ENCODE measurements at places on chromosomes 16 and 17. TPM values are rescaled to one million over a fixed set of nuclear protein-coding genes. Genes with fewer than 3 reads are reported as not detected.

Gene IL21R
- polyA plus RNA-seq = 0.19 TPM

Gene MT3
- 0.91 TPM for polyA plus RNA-seq

Gene TEKT3
- polyA plus RNA-seq = 0.67 TPM

Gene PPY
- polyA plus RNA-seq = not detected

Gene FAM83G
- polyA plus RNA-seq = 4.9 TPM

Gene CES5A
- polyA plus RNA-seq = not detected

Gene ZG16
- 0.23 TPM for polyA plus RNA-seq

Gene DEXI
- polyA plus RNA-seq = 26.2 TPM

Gene KRTAP3-2
- polyA plus RNA-seq = not detected

Gene KRT31
- not detected for polyA plus RNA-seq

Gene KRTAP2-1
- polyA plus RNA-seq = not detected

Gene PRDM7
- not detected for polyA plus RNA-seq

Gene ALDH3A1
- 0.67 TPM for polyA plus RNA-seq

Gene CCL7
- polyA plus RNA-seq = 6.6 TPM

Gene CA7
- polyA plus RNA-seq = not detected

Gene TBC1D3D
- not detected for polyA plus RNA-seq

Gene SPN
- polyA plus RNA-seq = 0.59 TPM

Gene SETD1A
- polyA plus RNA-seq = 5.1 TPM

Gene KRTAP4-6
- not detected for polyA plus RNA-seq

Gene BRD7
- 32.0 TPM for polyA plus RNA-seq

Gene GPT2
- 62.0 TPM for polyA plus RNA-seq

Gene PYDC1
- polyA plus RNA-seq = not detected

Gene OTOP3
- not detected for polyA plus RNA-seq

Gene AHSP
- polyA plus RNA-seq = not detected

Gene GOSR1
- polyA plus RNA-seq = 14.2 TPM

Gene PRMT7
- 58.0 TPM for polyA plus RNA-seq

Gene SCNN1G
- 0.62 TPM for polyA plus RNA-seq

Gene GDPD3
- 1.2 TPM for polyA plus RNA-seq

Gene DOC2B
- 14.4 TPM for polyA plus RNA-seq

Gene CACNG1
- polyA plus RNA-seq = not detected

Measured in adipose tissue (tissue), 3 donors.